ENCODE measurements at places on chromosomes 5 and 9. TPM values are rescaled to one million over a fixed set of nuclear protein-coding genes. Genes with fewer than 3 reads are reported as not detected.

The TMEFF1 gene
- total RNA-seq = 2.2 TPM

The C9orf50 gene
- total RNA-seq = not detected

The NPR3 gene
- 0.10 TPM for total RNA-seq

The SLC4A9 gene
- total RNA-seq = not detected

The TRPM6 gene
- total RNA-seq = 0.05 TPM

The NDUFS4 gene
- 86.2 TPM for total RNA-seq

The PCDHA2 gene
- not detected for total RNA-seq

The IFNA7 gene
- total RNA-seq = not detected

The SHOC1 gene
- total RNA-seq = 0.10 TPM

GRCh38 chr5:91434348-91434747, 51.2 kb upstream of the ARRDC3 start:
- no peaks in the 10 kb centered on the region for H3K4me1 ChIP-seq
- H3K36me3 ChIP-seq = no peaks in the 10 kb centered on the region
- no peaks in the 10 kb centered on the region for H3K27me3 ChIP-seq
- no peak overlapping the region for H3K27ac ChIP-seq

GRCh38 chr9:27436234-27436633, 87.9 kb upstream of the IFNK start:
- no peak for DNase-seq
- H3K4me1 ChIP-seq = no peaks in the 10 kb centered on the region
- no peak overlapping the region for H3K4me3 ChIP-seq
- H3K27ac ChIP-seq = no peak overlapping the region
- H3K36me3 ChIP-seq = no peaks in the 10 kb centered on the region

GRCh38 chr5:6377582-6377904, 804 bp downstream of the MED10 start:
- H3K4me3 ChIP-seq = peak overlapping the region; percentile 100
- no peaks in the 10 kb centered on the region for H3K27me3 ChIP-seq
- H3K4me1 ChIP-seq = peaks cover 10% of the 10 kb centered on the region
- no peak for DNase-seq

DNA sequence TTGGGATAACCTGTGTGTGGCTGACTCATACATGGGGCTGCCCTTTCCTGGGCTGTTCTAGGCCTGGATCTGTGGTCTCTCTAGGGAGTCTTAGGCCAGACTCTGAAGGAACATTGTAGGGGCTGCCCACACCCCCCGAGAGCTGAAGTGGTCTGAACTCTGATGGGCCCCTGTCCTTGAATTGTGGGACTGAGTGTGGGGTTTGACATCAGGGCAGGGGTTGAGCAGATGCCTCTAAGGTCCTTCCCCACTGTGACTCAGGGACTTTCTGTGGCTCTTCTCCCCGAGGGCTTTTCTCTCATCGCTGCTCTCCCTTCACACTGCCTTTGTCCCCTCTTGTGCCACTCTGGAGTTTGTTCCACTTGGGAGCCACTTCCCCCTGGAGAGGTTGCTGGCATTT, 215.0 kb downstream of the MELK start:
- DNase-seq = no peak
- no peak overlapping the region for H3K27ac ChIP-seq
- no peak overlapping the region for H3K4me3 ChIP-seq
- H3K36me3 ChIP-seq = no peaks in the 10 kb centered on the region
- H3K4me1 ChIP-seq = no peaks in the 10 kb centered on the region
- H3K27me3 ChIP-seq = peaks cover 19% of the 10 kb centered on the region

DNA sequence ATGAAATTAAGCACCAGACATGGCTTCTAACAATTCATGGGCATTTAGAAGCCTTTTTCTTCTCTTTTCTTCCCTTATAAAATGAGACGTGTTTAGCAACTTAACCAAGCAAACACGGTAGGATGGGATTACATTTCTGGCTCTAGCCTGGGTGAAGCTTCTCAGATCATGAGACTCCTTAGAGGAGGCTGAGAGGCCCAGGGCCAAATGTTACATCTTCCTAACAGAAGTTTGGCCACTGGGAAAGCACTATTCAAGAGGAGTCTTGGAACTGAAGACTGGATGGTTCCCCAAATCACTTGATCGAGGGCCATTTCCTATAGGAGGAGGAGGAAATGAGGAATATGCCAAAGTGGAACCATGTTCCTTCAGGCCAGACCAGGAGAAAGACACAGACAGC, 1.9 kb downstream of the GABRP start:
- H3K4me3 ChIP-seq = no peak overlapping the region
- no peaks in the 10 kb centered on the region for H3K36me3 ChIP-seq
- H3K27me3 ChIP-seq = no peaks in the 10 kb centered on the region
- H3K27ac ChIP-seq = no peak overlapping the region
- no peaks in the 10 kb centered on the region for H3K4me1 ChIP-seq

- H3K4me1 ChIP-seq = no peaks in the 10 kb centered on the region
- no peak for DNase-seq
- H3K27ac ChIP-seq = no peak overlapping the region
- no peaks in the 10 kb centered on the region for H3K27me3 ChIP-seq
These were observed 1153.0 kb upstream of the CDH18 start for GRCh38 chr5:21140987-21141386.

- no peaks in the 10 kb centered on the region for H3K36me3 ChIP-seq
- H3K4me1 ChIP-seq = no peaks in the 10 kb centered on the region
- DNase-seq = no peak
These were observed 7.1 kb upstream of the DOCK2 start for GRCh38 chr5:169629847-169630548.

GRCh38 chr5:120139039-120139438, 325.1 kb upstream of the PRR16 start:
- H3K36me3 ChIP-seq = no peaks in the 10 kb centered on the region
- no peak overlapping the region for H3K27ac ChIP-seq
- no peak overlapping the region for H3K4me3 ChIP-seq

DNA sequence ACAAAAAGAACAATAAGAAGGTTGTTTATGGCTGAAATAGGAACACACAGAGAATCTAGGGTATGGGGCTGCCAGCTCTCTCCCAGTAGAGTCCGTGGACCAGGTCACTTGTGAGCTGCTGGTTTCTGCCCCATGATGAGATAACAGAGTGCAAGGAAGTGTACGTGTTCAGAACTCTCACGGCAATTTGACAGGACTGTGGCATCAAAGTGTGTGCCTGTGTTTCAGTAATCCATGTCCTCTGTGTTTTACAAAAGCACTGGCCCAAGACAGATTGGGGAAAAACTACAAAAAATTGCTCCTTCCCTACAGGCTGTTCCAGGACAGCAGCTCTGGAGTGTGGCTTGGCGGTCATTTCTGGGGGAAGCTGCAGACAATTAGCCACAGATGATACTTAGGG, 184.6 kb downstream of the AUH start:
- no peaks in the 10 kb centered on the region for H3K4me1 ChIP-seq
- no peak overlapping the region for H3K27ac ChIP-seq
- DNase-seq = no peak
- no peaks in the 10 kb centered on the region for H3K27me3 ChIP-seq
- no peak overlapping the region for H3K4me3 ChIP-seq

- H3K36me3 ChIP-seq = no peaks in the 10 kb centered on the region
- no peak overlapping the region for H3K4me3 ChIP-seq
- no peaks in the 10 kb centered on the region for H3K27me3 ChIP-seq
- peak overlapping the region; percentile 40 for H3K27ac ChIP-seq
- peaks cover 18% of the 10 kb centered on the region for H3K4me1 ChIP-seq
These were observed 117.9 kb downstream of the ZSWIM6 start for GRCh38 chr5:61449804-61450492.

DNA sequence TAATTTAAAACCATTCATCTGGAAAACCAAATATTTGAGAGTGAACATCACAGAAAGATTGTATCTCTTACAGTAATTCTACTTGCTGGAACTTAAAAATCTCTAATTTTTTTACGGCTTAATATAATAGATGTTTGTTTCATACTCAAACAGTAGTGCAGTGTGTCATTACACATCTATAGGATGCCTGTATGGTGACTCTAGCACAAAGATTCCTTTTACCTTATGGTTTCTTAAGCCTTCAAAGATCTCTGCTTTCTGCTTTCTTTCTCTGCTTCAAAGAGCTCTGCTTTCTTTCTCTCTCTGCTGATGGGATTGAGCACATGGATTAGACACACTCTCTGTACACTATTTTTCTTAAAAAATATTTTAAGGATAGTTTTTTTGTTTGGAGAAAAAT, 374.0 kb upstream of the CDH9 start:
- H3K27ac ChIP-seq = no peak overlapping the region
- no peak overlapping the region for H3K4me3 ChIP-seq
- no peak for DNase-seq
- H3K36me3 ChIP-seq = no peaks in the 10 kb centered on the region
- no peaks in the 10 kb centered on the region for H3K27me3 ChIP-seq

DNA sequence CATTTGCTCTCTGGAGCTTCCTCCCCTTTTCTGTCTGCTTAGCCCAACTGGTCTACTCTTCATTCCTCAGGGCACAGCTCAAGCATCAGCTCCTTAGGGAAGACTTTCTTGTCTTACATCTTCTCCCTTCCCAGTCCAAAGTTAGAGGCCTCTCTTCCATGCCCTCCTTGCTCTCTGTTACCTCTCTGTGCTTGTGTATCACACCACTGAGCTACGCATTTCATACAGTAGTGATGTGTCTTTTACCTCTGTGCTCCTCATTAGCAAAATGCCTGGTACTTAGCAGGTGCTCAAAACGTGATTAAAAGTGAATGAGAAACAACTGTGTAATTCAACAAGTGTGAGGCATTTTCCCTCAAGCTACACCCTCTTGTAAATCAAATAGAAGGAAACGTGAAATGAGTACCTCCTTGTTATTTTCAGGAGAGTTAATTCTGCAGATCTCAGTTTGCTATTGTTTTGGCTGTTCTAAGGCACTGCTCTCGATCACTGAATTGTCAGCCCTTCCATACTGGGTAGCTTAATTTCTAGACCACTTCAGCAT, 39.0 kb downstream of the ERAP1 start:
- no peak for DNase-seq
- H3K27me3 ChIP-seq = no peaks in the 10 kb centered on the region
- H3K36me3 ChIP-seq = peaks cover 66% of the 10 kb centered on the region
- H3K4me3 ChIP-seq = no peak overlapping the region
- H3K4me1 ChIP-seq = no peaks in the 10 kb centered on the region
- H3K27ac ChIP-seq = no peak overlapping the region

DNA sequence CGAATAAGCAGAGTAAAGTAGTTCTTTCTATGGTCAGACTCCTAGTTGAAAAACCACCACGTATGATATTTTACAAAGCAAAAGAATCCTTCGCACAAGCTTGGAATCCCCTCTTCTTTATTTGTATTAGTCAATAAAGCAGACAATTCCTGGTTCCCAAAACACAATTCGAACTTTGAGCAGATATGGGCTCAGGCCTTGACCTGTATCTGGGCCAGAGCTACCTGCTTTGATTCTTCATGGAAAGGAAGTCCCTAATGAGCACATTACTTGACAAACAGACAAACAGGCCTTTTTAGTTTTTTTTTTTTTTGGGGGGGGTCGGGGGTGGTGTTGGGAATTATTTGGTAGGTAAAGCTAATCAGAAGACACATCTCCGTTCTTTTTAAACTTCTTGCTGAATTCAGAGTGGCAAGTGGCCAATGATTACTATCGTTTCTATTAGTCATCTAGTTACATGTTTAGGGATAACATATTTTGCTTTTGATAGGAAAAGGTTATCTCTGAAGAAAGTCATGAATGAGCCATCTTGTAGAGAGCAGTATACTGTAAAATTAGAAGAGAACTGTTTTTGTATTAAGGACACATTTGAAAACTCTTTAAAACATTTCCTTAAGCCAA, 116.6 kb upstream of the HMHB1 start:
- no peaks in the 10 kb centered on the region for H3K27me3 ChIP-seq
- H3K4me1 ChIP-seq = no peaks in the 10 kb centered on the region
- H3K4me3 ChIP-seq = no peak overlapping the region
- DNase-seq = no peak
- no peak overlapping the region for H3K27ac ChIP-seq

GRCh38 chr5:66144834-66145390, 812 bp downstream of the SREK1 start:
- H3K36me3 ChIP-seq = peaks cover 4% of the 10 kb centered on the region
- peaks cover 26% of the 10 kb centered on the region for H3K4me1 ChIP-seq
- peak overlapping the region; percentile 99 for H3K27ac ChIP-seq
- no peaks in the 10 kb centered on the region for H3K27me3 ChIP-seq
- DNase-seq = peak; percentile 17

All from Panc1 (cell line).